ENCODE measurements at places on chromosomes 12 and 14. TPM values are rescaled to one million over a fixed set of nuclear protein-coding genes. Genes with fewer than 3 reads are reported as not detected.

- DNase-seq: no peak
Measured at GRCh38 chr12:24814379-24815113, 134.4 kb downstream of the BCAT1 start.

DNA sequence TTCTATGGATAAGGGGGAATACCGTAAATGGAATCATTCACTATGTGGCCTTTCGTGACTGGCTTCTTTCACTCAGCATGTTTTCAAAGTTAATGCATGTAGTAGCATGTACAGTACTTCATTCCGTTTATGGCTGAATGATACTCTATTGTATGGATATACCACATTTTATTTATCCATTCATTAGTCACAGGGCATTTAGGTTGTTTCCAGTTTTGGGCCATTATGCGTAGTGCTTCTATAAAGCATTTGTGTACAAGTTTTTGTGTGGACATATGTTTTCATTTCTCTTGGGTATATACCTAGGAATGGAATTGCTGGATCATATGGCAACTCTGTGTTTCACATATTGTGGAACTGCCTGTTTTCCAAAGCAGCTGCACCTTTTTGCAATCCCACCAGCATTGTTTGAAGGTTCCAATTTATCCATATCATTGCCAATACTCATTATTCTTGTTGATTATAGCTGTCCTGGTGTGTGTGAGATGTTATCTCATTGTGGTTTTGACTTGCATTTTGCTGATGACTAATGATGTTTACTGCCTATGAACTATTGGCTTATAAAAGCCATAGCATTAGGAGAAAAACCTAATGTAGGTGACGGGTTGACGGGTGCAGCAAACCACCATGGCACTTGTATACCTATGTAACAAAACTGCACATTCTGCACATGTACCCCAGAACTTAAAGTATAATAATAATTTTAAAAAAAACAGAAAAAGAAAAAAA, 45.5 kb downstream of the ATF7IP start:
- DNase-seq: no peak

TMEM179 gene
- 8.1 TPM for total RNA-seq

DNA sequence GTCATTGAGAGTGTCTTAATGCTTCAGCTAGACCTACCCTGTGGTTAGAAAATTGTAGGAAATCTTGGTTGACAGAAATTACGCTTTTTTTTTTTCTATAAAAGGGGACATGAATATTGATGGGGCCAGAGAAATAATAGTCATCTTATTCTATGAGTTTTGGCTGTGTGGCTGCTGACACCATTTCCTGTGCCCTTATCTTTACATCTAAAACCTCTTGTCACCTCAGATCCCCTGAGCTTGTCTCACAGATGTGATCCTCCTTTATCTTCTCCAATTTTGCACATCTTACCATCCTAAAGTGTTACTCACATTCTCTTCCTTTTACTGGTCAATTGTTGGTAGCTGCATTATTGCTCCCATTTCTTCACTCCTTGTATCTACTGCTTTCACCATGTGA, 36.1 kb downstream of the ASCL1 start:
- DNase-seq: no peak

DNA sequence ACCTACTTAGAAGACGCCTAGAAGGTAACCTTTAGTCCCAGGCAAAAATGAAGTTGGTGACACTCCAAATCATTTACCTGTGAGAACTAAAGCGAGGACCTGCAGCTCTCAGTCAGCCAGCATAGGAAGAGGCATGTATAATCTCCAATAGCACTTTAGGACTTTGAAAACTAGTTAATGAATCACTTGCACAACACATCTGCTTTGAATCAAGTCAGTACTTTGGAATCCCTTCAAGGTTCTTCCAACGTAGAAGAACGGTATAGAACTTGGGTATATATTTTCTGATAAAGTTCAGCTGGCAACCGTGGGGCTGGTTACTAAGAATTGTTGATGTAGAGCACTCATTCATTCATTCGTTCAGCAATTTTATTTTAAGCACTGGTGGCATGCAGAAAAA, 251.9 kb downstream of the TMEM132D start:
- no peak for DNase-seq

DNA sequence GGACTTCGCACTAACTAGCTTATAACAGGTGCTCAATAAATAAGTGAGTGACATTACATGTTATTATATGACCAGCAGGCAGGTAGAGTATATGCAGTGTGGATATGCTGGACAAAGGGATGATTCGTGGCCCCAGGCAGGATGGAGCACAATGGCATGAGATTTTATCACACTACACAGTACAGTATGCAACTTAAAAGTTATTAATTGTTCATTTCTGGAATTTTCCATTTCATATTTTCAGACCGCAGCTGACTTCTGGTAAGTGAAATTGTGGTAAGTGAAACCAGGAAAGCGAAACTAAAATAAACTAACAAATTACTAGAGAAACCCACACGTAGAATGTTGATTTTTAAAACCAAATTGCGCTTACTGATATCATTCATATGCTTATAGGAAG, 3.3 kb downstream of the PARP11 start:
- no peak for DNase-seq

DNA sequence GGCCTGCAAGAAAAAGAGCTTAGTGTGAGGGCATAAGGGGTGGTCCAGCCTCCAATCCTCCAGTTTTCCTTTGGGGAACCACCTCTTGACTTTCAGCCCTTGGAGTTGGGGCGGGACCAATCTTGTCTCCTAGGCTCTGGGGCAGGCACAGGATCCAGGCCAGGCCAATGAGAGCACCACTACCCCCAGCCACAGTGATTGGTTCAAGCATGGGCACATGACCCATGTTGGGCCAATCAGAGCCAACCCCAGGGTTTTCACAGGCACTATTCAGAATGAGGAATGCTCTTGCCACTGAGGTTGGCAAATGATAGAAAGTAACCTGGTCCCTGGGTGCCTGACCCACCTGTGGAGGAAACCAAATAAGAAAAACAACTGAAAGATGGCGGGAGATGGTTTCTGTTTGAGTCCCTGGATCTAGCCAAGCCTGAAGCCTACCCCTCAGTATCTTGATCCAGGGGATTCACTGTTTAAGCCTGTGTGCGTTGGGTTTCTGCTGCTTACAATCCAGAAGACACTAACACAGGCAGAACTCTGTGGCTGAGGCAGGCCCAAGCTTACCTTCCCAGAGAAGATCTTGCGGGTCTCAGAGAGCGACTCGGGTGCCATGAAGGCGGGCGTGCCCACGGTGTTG, 42.9 kb downstream of the P2RX4 start:
- DNase-seq: no peak

GRCh38 chr12:49892732-49893317, 10.9 kb downstream of the FAIM2 start:
- DNase-seq: no peak

PTPRQ gene
- total RNA-seq: 0.64 TPM

Measured in Caki2 (cell line).